Nasal cavity respiratory epithelium epithelial cell of viscerocranial mucosa (primary cell): ENCODE measurements at places on chromosomes 6 and 20. TPM values are rescaled to one million over a fixed set of nuclear protein-coding genes. Genes with fewer than 3 reads are reported as not detected.

The RAET1E gene
- total RNA-seq: 15.0 and 18.5 TPM in 2 replicates

The PRL gene
- total RNA-seq: not detected in 2 replicates

The EEF1A2 gene
- total RNA-seq: 1.0 and 1.4 TPM in 2 replicates

The LCA5 gene
- 3.8 and 4.8 TPM in 2 replicates for total RNA-seq

The SAMD5 gene
- 1.4 TPM in 2 replicates for total RNA-seq

The UCKL1 gene
- 18.5 and 29.2 TPM in 2 replicates for total RNA-seq

The MCM8 gene
- 3.4 and 4.1 TPM in 2 replicates for total RNA-seq

The EBF4 gene
- 1.0 and 2.6 TPM in 2 replicates for total RNA-seq

The C20orf144 gene
- total RNA-seq: under 0.01 TPM in 1 of 2 replicates, not detected in the other

The HMGCLL1 gene
- total RNA-seq: 0.07 TPM in 1 of 2 replicates, not detected in the other

The IL17A gene
- not detected in 2 replicates for total RNA-seq

The EGFL8 gene
- total RNA-seq: 0.34 and 1.3 TPM in 2 replicates

The IL17F gene
- total RNA-seq: not detected in 2 replicates

The RPS6KA2 gene
- 42.0 and 64.1 TPM in 2 replicates for total RNA-seq

The MPIG6B gene
- not detected in 2 replicates for total RNA-seq

The GCNT2 gene
- 16.7 and 28.7 TPM in 2 replicates for total RNA-seq

The EDN1 gene
- total RNA-seq: 20.3 and 21.5 TPM in 2 replicates

The ADGRF5 gene
- total RNA-seq: not detected in 2 replicates

The CST2 gene
- 0.14 TPM in 1 of 2 replicates, not detected in the other for total RNA-seq

The SLC22A3 gene
- total RNA-seq: 5.5 and 18.6 TPM in 2 replicates

The HSPA12B gene
- not detected in 2 replicates for total RNA-seq

The MCCD1 gene
- not detected in 2 replicates for total RNA-seq

The ZNF311 gene
- 4.8 TPM in 2 replicates for total RNA-seq

The SPATA25 gene
- 0.34 and 1.00 TPM in 2 replicates for total RNA-seq

The RXRB gene
- 16.1 and 21.8 TPM in 2 replicates for total RNA-seq
